ENCODE measurements at places on chromosomes 5 and 9.

DNA sequence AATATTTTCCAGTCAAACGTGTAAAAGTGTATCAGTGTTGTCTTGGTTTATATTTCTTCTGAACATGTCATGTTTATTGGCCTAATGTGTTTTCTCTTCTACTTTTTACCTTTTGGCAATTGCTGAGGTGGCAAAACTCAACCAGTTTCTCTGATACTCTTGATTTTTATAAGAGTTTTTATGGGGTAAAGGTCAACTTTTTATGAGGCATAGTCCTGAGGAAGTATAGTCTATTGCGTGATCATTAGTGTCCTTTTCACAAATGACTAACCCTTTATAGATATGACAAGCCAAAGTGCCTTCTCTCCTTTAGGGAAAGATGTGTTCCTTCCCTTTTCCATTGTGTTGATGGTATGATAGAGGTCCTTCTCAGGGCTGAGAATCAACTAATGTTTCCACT is 32.9 kb downstream of the OCLN start:
- no peak for DNase-seq

- no peak for DNase-seq
Observed at GRCh38 chr9:98378206-98378780, 122.8 kb upstream of the TBC1D2 start.

DNA sequence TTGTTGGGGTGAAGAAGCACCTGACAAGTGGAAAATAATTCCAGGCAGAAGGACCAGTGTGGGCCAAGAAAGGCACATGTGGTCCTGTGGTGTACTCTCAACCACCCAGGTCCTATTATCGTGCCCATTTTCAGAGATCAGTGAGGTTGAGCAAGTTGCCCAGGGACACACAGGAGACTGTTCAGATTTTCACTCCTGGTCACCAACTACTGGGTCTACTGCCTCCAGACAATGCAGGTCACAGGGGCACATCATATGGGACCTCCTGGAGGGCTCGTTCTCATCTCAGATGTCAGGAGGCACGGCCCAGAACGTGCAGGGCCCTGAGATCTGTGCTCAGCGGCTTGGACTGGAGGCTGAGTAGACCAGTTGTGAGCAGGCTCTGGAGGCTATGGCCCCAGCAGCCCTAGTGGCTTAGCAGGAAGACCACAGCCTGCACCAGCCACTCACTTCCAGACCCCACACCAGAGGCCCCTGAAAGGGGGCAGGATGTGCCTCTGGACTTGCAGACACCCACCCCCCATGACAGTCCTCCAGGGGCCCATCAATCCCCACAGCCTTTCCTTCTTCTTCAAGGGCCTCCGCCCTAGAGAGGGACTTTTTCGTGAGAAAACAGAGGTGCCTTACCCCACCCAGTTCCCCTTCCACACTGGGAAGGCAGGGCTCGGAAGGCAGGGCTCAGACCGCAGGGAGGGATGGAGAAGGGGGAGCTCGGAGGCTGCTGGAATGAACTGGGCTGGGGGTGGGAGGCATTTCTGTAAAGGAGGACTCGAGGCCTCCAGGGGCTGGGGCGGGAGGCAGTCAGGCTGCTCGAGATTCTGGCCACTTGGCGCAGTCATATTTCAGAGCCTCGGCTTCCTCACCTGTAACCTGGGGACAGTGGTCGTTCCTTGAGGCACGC is 82.7 kb upstream of the NEURL1B start:
- DNase-seq = no peak

DNA sequence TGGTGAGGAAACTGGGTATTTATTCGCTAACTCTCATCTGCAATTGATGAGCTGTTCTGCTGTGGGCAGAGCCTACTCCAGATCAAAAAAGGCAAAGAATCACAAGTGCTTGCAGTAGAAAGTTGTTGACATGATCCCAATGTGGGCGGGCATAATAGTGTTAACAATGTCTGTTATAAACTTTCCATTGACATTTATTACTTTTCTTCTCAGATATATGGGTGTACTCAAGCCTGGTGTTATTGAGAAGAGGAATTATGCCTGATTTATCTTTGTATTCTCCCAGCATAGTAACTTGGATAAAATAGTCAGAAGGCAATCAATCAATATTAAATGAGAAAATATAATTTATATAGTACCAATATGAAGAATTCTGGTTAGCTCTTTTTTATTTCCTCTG is 47.8 kb downstream of the ZNF474 start:
- no peak for DNase-seq

DNA sequence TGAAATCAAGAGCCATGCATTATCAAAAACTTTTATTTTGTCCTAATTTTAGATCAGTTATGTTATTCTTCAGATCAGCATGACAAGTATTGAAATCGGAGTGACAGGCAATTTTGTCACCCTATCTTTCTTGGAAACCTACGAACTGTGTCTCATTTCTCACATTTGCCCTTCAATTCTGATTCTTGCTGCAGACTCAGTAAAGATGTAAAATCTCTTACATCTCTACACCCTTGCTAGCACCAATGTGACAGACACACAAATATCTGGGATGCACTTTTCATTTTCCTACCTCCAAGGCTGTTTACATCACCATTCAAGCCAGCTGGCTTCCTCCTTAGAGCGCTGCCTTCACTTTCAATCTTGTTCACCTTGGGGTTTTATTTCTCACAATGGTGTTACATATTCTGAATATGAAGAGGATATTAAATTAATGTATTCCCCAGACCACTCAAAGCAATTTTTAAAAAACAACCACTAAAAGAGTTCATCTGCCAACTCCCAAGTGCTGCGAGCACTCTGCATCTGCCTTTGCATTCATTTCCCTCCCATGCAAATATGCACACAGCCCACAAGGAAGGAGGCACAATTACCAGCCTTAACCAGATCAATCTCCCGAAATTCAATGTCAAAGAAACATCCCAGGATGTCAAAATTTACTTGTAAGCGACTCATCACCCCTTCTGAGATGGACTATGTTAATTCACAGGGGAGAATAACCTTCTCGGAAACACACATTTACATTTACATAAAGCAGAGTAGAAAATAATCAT is 164.3 kb downstream of the ENC1 start:
- no peak for DNase-seq

- DNase-seq = no peak
Observed at GRCh38 chr5:156681265-156681664, 168.8 kb upstream of the PPP1R2B start.

- no peak for DNase-seq
Observed at GRCh38 chr5:119347574-119347973, 8.2 kb upstream of the TNFAIP8 start.

GRCh38 chr5:83025690-83026478 is 51.3 kb downstream of the TMEM167A start:
- DNase-seq = no peak

All from HepG2 (cell line).